ENCODE measurements at places on chromosomes 3 and 15. TPM values are rescaled to one million over a fixed set of nuclear protein-coding genes. Genes with fewer than 3 reads are reported as not detected.
A peak's percentile ranks its signal among the peaks of the same experiment; 100 is the strongest.

DNA sequence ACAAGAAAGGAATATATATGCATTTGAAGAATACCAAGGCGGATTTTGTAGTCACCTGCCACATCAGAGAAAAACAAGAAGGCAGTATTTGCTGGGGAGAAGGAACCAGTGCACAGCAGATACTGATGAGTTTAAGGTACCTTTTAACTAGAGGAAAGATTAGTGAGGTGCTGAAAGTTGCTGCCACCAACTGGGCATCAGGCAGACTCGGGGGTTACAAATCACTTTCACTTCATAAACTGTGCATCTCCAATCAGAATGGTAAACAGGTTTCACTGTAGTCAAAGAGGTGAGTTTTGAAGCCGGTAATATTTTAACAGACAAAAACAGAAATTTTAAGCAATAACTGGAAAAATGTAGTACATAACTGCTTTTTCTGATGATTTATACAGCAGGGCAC, 4.1 kb downstream of the FBN1 start:
- no peak overlapping the region for H3K4me3 ChIP-seq
- no peaks in the 10 kb centered on the region for H3K4me1 ChIP-seq
- no peaks in the 10 kb centered on the region for H3K27me3 ChIP-seq

The MESP1 gene
- total RNA-seq, result 8.8 TPM

- H3K36me3 ChIP-seq, result no peaks in the 10 kb centered on the region
- no peaks in the 10 kb centered on the region for H3K27me3 ChIP-seq
- no peaks in the 10 kb centered on the region for H3K4me1 ChIP-seq
- DNase-seq, result no peak
- no peak overlapping the region for H3K27ac ChIP-seq
These were observed 78.5 kb upstream of the SNRPA1 start for GRCh38 chr15:101373577-101373976.

The KBTBD13 gene
- not detected for total RNA-seq

GRCh38 chr3:150762662-150763121, 277 bp downstream of the SIAH2 start:
- H3K27me3 ChIP-seq, result no peaks in the 10 kb centered on the region
- H3K36me3 ChIP-seq, result no peaks in the 10 kb centered on the region
- no peak for DNase-seq

DNA sequence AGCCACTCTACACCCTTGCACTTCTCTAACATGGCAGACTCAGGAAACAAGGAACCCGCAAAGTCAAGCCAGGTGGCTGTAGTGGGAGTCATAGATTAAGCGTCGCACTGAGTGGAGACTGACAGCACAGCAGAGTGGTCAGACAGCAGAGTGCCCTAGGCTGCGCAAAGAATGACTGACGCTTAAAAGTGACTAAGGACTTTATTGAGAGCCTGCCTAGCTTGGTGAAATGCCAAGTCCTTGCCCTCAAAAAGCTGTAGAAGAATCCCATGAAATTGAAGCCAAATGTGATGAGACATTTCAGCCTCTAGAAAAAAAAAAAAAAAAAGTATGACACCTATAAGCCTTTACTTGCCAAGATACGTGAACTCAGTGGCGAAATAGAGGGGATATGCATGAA, 30.2 kb downstream of the NCEH1 start:
- peaks cover 5% of the 10 kb centered on the region for H3K4me1 ChIP-seq
- no peaks in the 10 kb centered on the region for H3K36me3 ChIP-seq
- DNase-seq, result no peak
- no peak overlapping the region for H3K4me3 ChIP-seq
- no peaks in the 10 kb centered on the region for H3K27me3 ChIP-seq

GRCh38 chr3:53795789-53796560, 50.2 kb downstream of the CHDH start:
- DNase-seq, result no peak
- no peaks in the 10 kb centered on the region for H3K4me1 ChIP-seq
- H3K27me3 ChIP-seq, result no peaks in the 10 kb centered on the region
- no peak overlapping the region for H3K27ac ChIP-seq

- H3K4me3 ChIP-seq, result no peak overlapping the region
- no peaks in the 10 kb centered on the region for H3K4me1 ChIP-seq
- no peak overlapping the region for H3K27ac ChIP-seq
- DNase-seq, result no peak
- H3K36me3 ChIP-seq, result no peaks in the 10 kb centered on the region
These were observed 14.0 kb downstream of the VIPR1 start for GRCh38 chr3:42516443-42516842.

DNA sequence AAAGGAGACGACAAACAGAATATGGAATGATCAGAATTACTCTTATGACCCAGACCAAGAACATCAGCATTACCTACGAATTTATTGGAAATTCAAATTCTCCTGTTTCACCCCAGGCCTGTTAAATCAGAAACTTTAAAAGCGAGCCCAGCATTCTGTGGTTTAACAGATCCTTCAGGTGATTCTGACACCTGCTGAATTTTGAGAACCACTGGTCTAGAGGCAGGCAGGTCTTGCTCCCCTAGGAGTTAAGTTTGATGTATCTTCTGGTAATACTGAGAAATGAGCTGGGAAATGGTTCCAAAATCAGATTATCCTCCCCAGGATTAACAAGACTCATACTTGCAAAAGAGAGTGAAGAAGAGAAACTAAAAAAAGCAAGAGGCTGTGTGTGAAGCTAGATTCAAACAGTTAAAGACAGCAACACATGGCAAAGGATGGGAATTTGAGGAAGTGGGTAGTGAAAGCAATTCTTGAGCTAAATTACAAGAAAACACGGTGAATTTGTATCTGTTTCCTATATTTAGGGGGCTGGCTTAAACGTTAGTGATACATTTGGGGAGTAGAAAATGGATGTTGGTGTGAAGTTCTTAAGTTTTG, 66.0 kb downstream of the FLNB start:
- no peak overlapping the region for H3K4me3 ChIP-seq
- peaks cover 5% of the 10 kb centered on the region for H3K36me3 ChIP-seq

DNA sequence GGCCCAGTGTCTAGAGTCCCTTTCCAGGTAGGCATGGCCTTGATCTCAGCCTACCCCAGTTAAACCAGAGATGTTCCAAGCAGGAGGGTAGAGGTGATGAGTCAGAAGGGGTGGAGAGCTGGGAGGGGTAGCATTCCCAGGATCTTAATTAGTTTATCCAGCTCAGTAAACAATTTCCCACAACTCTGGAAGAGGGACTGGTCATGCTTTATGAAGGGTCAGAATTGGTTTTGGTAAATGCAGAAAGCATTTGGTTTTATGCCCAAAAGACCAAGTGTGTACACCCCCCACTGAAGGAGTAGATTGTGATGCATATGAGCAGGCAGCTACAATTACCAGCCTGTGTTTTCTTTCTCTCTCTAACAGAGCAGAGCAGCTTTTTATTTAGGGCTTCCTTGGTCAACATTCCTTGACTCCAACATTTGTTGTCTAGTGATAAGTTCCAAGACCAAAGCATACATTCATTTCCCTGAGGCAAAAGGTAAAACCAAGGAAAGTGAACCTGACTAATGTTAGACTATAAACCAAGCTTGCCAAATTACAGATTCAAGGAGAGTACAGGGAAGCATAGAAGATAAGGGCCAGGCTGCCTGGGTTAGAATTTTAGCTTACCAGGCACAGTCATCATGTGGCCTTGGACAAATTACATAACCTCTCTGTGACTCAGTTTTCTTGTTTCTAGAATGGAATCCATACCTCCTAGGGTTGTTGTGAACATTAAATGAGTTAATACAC, 17.6 kb downstream of the EXOSC7 start:
- no peak for DNase-seq
- H3K36me3 ChIP-seq, result peaks cover 13% of the 10 kb centered on the region
- no peak overlapping the region for H3K4me3 ChIP-seq

DNA sequence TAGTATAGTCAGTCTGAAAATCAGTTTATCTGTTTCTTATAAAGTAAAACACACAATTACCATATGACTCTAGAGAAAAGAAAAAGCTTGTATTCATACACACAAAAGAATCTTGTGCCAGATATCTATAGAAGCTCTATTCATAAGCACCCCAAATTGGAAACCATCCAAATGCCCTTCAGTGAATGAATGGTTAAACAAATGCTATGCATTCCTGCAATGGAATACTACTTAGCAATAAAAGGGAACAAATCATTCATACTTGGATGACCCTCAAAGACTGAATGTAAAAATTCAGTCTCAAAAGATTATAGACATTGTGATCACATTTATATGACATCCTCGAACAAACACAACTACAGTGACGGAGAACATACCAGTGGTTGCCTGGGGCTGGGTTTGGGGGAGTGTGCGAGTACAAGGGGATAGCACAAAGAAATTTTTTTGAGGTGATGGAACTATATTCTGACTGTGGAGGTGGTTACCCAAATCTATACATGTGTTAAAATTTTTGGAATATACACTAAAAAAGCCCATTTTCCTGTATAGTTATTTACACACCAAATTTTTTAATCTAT, 680.6 kb downstream of the NTRK3 start:
- H3K27ac ChIP-seq, result no peak overlapping the region
- H3K4me1 ChIP-seq, result no peaks in the 10 kb centered on the region
- no peak overlapping the region for H3K4me3 ChIP-seq

The WDR48 gene
- total RNA-seq, result 35.6 TPM

- peak overlapping the region; percentile 58 for H3K4me3 ChIP-seq
- H3K27ac ChIP-seq, result no peak overlapping the region
- H3K27me3 ChIP-seq, result no peaks in the 10 kb centered on the region
These were observed 772 bp downstream of the FAM81A start for GRCh38 chr15:59438625-59439290.

The ALG1L2 gene
- 0.44 TPM for total RNA-seq

- no peaks in the 10 kb centered on the region for H3K27me3 ChIP-seq
- H3K36me3 ChIP-seq, result no peaks in the 10 kb centered on the region
- no peak overlapping the region for H3K4me3 ChIP-seq
These were observed 95.5 kb downstream of the ST6GAL1 start for GRCh38 chr3:187025656-187026316.

The CCR2 gene
- total RNA-seq, result not detected

- no peak for DNase-seq
- H3K4me1 ChIP-seq, result no peaks in the 10 kb centered on the region
- no peaks in the 10 kb centered on the region for H3K36me3 ChIP-seq
- no peaks in the 10 kb centered on the region for H3K27me3 ChIP-seq
- H3K27ac ChIP-seq, result no peak overlapping the region
- H3K4me3 ChIP-seq, result no peak overlapping the region
These were observed 10.0 kb upstream of the ST6GAL1 start for GRCh38 chr3:186920301-186920700.

DNA sequence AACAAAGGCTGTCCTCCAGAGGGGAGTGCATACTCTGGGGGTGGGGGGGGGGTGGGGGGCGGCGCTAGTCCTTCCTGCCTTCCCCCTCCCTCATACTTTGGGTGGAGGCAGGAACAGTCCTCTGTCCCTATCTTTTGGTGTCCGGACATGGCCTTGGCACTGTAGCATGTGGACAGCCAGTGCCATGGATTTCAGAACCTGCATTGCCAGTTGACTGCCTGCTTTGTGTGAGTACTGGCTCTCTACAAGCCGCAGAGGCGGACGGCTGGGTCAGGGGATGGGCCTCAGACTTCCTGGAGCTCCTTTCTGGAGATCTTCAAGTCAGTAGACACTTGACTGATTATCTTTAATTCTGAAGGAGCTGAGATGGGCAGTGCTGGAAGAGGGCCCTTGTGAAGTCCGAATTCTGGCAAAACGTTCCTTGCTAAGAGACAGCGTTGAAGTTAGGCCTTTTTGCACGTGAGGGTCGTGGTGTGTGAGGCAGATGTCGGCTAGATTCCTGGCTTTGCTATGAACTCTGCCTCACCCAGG, 2.5 kb downstream of the CLDN11 start:
- no peak for DNase-seq
- no peaks in the 10 kb centered on the region for H3K27me3 ChIP-seq
- H3K36me3 ChIP-seq, result no peaks in the 10 kb centered on the region

The UBAP1L gene
- 4.0 TPM for total RNA-seq

GRCh38 chr3:29758434-29759322, 477.8 kb downstream of the RBMS3 start:
- H3K4me3 ChIP-seq, result no peak overlapping the region
- no peak overlapping the region for H3K27ac ChIP-seq
- no peaks in the 10 kb centered on the region for H3K4me1 ChIP-seq
- no peaks in the 10 kb centered on the region for H3K36me3 ChIP-seq
